ENCODE measurements at places on chromosomes 7 and 10.

DNA sequence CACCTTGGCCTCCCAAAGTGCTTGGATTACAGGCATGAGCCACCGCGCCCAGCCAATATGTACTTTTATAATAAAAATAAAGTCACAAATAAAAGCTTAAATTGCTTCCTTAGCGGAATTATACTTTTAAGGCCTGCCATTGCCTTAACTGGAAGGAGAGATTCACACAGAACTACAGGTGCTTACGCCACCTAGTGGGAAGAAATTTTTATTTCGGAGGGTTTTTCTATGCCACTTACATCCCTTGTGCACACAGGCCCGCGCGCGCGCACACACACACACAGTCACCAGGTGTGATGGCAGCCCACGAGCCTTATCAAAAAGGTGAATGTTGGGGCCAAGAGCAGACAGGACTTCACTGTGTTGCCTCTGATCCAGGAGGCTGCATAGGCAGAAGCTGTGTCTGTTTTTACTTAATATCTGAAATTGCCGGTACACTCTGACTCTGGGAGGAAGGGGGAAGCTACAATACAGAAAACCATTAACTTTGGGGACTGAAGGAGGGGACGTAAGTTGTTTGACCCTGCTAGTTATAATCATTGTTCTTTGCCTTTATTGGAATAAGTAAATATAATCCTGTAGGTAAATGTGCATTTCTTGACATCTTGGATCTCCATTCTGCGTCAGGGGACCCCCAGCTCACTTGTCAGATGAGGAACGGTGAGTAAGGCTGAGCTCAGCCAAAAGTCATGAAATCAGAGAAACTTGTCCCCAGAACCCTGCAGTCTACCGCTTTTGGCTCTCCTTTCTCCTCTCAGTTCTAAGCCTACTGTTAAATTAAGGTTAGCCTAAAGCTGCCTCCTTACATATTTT lies 87.1 kb downstream of the SLC16A9 start:
- no peak for DNase-seq

DNA sequence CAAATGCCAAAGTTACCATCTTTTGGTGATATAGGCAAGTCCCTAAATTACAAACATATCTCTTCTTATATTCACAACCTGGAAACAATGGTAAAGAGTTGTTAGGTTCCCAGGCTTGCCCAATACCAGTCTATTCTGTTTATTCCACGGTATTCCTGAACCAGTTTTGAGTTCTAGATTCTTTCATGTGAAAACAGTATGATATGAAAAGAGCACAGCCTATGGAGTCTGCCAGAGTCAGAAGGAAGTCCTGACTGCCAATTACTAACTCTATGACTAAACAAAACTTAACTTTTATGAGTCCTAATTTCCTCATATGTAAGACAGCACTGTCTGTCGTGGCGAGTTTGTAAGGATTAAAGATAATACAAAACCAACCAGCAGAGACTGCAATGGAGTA lies 5.6 kb downstream of the ABI1 start:
- no peak for DNase-seq

DNA sequence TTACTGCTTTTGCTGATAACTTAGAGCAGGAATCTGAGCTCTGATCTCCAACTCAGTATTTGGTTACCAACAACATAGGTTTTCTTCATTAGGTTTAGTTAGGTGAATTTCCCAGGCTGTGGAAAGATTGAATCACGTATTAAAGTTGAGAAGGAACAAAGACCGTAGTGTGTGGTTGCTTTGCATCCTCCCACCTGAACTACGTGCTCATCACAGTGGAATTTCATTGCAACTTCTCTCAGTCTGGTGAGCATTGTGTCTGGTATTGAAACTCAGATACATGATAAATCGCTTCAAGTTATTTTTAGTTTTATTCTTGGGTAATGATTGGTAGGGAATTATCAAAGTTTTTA lies 139.4 kb upstream of the AKR1E2 start:
- no peak for DNase-seq

GRCh38 chr10:94240901-94241300 lies 121.8 kb downstream of the NOC3L start:
- no peak for DNase-seq

DNA sequence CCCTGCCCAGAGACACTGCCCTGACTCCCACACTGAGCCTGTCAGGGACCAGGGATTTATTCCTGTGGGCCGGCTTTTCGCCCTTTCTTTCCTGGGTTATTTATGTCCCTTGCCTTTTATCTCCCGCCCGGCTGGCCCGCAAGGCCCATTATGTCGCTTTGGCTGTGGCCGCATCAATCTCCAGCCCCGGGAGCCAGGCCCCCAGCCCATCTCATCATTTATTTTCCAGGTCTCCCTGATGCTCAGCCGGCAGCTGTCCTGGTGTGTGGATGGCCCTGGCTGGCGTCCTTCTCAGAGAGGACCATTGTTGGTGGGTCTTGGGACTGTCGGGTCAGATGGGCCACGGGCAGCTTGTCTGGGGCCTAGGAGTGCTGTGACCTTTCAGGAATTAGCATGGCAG lies 82.3 kb downstream of the FAM241B start:
- no peak for DNase-seq

DNA sequence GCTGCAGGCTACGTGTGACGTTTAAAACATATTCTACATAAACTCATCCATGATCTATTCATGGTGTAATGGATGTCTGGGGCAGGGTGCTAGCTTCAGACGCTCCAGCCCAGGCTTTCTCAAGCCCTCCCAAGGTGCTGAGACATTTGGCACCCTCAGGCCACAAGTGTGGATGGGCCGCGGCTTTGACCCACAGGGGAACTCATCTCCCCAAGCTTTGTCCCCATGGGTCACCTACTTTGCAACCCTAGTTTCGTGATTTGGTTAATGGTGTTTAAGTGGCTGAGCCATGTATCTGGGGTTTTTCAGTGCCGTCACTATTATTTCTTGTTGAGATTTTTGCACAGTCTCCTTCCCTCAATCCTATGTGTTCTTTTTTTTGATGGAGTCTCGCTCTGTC lies 66.0 kb downstream of the GRK5 start:
- DNase-seq: no peak

DNA sequence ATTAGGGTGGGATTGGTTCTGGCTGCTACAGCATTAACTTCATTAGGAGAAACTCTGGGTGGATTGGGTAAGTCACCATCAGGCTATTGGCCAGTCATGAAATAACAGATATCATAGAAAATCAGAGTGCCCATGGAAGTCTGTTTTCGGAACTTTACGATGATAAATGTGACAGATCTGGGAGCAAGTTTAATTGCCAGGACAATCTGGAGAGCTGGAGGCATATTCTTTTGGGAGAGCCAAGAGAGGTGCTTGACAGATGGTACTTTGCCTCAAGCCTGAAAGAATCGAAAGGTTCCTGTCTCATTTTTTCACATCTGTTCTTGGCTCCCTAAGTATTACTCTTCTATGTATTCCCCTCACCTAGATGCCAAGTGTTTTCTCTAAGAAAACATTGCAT lies 369.9 kb downstream of the CNTNAP2 start:
- DNase-seq: no peak

GRCh38 chr7:143012409-143012808 lies 14.5 kb downstream of the OR9A2 start:
- DNase-seq: no peak

GRCh38 chr7:37376386-37376785 lies 72.3 kb downstream of the ELMO1 start:
- DNase-seq: no peak

DNA sequence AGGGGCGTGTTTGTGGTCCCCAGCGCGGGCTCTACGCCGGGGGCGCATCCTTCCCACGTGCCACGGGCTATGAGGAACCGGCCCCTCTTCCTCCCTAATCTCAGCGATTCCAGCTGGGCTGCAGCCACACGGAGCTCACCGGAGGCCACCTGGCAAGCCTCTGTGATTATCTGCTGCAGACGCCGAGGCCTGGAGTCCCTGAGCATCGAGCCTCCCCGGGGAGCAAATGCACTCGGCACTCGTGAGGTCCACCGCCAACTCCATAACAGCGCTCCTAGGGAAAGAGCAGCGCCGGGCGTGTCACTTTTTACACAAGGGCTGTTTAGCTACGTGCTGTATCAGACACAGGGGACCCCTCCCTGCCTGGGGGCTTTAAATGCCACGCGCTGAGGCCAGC lies 101.2 kb downstream of the DYNC2I1 start:
- DNase-seq: no peak

DNA sequence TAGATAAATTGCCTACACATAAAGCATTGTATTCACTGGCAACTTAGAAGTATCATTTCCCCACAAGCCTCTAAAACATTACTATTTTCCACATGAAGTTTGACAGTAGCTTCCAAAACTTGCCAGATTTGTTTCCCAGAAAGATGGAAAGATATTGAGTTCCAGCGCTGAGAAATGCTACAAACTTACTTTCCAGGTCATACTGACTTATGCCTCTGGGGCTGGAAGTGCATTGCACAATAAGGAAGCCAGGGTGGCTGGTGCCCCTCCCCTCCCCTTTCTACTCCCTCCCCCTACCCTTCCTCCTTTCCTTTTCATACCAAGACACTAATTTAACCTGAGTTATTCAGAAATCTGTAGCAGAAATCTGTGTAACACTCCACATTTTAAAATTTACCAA lies 212.6 kb downstream of the WDR37 start:
- DNase-seq: no peak

DNA sequence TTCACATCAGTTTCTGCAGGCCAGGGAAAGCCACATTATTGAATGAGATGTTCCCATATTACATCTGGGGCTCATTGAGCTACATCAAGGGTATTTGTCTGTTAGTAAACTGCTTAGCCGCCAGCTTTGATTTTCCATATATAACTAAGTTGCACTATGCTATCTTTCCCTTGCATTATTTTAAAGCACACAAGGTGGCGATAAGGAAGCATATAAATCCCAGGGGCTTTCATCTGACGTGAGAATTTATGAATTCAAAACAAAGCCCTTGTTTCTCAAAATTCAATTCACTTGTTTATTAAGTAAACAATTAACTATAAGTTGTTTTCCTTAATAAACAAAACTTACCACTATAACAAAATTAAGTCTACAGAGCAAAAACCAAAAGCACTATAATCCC lies 334.1 kb upstream of the TPK1 start:
- DNase-seq: no peak

GRCh38 chr7:149109969-149110368 lies 16.2 kb downstream of the ZNF425 start:
- DNase-seq: no peak

- no peak for DNase-seq
These were observed 199.9 kb upstream of the NRP1 start for GRCh38 chr10:33534416-33534815.

DNA sequence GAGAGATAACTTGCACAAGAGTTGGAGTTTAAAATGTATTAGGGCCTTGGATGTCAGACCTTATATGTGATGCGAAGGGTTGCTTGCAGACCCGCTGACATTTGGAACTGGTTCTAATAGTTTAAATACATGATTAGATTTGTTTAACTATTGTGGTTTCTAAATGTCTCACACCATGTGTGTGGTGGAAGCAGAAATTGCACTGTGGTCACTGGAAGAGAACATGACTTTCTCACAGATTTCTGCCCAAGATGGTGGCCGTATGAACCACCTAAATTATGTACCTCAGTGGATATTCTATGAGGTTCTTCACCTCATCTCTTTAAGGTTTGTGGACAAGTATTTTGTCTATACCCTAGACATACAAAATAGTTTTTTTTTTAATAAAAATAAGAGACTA lies 8.2 kb upstream of the C1QL3 start:
- no peak for DNase-seq

DNA sequence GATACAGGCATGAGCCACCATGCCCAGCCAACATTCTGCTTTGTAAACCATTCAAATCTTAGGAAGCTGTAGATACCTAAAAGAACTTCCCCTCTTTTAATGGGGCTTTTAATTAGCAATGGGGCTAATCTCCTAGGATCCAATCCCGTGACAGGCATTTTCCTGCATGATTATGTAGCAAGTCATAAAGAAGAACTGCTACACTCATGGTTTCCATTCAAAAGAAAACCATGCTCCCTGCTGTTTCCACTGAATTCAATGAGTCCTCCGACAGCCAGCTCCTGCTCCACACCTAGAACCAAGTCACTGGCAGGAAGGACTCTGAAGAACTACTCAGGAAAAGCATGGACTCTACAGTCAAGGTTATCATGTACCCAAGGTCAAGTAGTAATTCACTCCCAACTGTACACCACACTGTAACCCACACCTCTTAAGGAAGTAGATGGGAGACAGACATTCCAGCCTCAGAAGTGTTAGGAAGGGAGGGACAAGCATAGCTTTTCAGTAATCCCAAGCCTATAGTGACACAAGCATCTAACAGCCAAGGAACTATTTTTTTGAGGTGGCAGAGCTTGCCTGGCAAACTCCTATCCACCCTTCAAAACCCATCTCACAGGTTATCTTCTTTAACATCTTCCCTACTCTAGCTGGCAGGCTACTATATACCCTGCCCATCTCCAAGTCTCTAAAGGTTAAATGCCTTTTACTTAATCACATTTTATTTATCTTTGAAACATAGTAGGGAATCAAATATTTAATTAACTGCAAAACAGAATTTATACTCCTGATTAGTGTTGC lies 47.5 kb downstream of the CTBP2 start:
- DNase-seq: no peak

DNA sequence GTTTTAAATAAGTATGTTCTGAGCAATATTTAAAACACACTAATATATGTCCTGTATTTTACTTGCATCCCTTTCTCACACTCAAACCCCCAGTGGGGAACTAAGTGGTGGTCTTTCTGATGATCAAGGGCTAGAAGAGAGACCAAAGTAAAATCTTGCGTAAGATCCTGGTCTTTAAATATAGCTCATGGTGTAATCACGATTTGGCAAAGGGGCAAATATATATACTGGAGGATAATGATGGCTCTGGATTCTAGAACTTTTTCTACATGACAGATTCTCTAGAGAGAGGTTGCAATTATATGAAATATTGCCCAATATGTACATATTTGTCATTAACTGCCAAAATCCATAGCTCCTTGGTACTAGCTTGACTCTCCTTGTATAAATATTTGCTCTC lies 438.3 kb downstream of the NXPH1 start:
- DNase-seq: no peak

GRCh38 chr7:74364061-74364460 lies 74.9 kb downstream of the CLIP2 start:
- no peak for DNase-seq

All from hypothalamus (tissue), 51 donors.